ENCODE measurements at places on chromosomes 13 and 19.

DNA sequence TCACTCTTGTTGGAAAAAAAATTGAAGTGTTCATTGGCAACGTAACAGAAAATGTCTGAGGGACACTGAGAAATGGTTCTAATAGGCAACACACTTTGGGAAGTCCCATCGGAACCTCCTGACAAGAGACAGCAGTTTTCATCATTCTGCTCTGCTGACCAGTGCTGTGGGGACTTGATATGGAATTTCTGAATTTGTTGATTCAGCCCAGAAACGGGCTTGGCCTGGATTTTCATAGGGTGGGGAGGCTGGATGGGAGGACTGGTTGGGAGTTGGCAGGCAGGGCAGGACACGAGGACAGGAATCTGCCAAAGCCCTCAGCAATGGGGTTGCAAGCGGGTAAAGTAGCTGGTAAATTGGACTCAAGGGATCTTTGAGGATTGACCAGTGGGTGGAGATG is 96.5 kb downstream of the DCT start:
- no peak for DNase-seq

- no peak for DNase-seq
Measured at GRCh38 chr13:79297128-79297527, 108.9 kb downstream of the RBM26 start.

DNA sequence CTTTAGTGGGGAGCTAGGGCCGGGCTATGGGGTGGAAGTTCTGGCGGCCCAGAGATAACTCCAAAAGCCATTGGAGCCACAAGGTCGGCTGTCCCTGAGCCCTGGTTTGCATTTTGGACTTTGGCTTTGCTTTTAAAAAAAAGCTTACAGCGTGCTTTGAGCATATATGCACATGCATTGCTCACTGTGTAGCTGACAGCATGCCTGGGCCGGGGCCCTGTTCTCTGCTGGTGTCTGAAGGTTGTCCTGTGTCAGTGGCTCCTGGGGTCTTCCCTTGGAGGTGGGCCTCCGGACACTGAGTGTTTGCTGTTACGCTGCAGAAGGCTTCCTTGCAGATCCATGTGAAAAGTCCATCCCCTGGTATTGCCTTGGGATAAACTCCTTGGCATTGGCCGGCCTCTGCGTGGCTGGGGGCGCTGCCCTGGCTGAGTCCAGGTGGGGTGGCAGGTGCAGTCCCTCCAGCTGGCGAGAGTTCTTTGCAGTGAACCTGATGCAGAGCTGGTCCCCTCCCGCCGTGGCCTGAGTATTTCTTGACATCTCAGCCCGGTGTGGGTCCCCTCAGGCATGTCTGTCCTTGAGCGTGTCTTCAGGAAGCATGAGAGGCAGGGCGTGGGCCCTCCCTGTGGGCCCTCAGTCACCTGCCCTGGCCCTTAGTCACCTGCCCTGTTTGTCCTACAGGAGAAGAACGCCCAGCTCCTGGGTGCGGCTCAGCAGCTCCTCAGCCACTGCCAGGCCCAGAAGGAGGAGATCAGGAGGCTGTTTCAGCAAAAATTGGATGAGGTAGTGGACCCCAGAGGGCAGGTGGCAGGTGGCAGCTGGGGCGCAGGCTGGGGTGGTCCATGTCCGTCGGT is 23.0 kb downstream of the PLEKHJ1 start:
- DNase-seq: no peak

- no peak for DNase-seq
Measured at GRCh38 chr13:100315522-100315921, 226.6 kb downstream of the PCCA start.

DNA sequence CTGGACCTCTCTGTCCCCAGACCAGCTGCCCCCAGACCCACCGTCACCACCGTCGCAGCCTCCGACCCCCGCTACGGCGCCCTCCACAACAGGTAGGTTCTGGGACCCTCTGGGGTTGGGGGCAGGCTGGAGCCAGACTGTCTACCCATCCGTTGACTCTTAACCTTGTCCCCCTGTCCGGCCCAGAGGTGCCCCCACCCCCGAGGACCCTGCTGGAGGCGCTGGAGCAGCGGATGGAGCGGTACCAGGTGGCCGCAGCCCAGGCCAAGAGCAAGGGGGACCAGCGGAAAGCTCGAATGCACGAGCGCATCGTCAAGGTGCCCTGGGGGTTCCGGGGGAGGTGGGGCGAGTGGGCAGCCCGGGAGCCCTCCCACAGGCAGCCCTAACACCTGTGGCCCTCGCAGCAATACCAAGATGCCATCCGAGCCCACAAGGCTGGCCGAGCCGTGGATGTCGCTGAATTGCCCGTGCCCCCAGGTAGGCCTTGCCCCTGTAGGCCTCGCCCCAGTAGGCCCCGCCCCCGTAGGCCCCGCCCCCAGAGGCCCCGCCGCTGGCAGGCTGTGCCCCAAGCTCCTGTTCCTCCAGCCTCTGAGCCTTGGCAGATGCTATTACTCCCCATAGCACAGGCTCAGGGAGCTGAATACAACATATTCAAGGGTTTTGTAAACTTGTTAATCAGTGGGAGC is 12.9 kb downstream of the CC2D1A start:
- DNase-seq: no peak

- no peak for DNase-seq
Measured at GRCh38 chr19:41223431-41224234, 4.6 kb downstream of the AXL start.

DNA sequence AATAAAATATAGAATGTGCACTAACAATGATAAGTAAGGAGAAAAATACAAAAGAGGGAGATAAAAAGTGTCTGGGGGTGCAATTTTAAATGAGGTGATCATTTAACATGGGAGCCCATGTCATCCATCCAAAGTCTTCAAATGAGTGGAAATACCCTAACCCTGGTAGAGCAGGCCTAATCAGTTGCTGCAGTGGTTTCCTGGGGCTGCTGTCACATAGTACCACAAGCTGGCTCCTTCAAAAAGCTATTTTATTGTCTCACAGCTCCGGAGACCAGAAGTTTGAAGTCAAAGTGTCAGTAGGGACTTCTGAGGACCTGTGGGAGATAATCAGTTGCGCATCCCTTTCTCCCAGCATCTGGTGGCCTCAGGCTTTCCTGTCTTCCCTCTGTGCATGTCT is 717.9 kb downstream of the DIAPH3 start:
- DNase-seq: no peak

- no peak for DNase-seq
Measured at GRCh38 chr13:39298951-39299350, 260.7 kb downstream of the NHLRC3 start.

- no peak for DNase-seq
Measured at GRCh38 chr19:33268162-33268991, 34.0 kb downstream of the CEBPA start.

GRCh38 chr13:26628706-26629105 is 71.2 kb downstream of the WASF3 start:
- no peak for DNase-seq

GRCh38 chr13:59360108-59360507 is 803.6 kb downstream of the DIAPH3 start:
- DNase-seq: peak; percentile 5

- DNase-seq: no peak
Measured at GRCh38 chr19:49861107-49861506, 6.3 kb downstream of the PNKP start.
